ENCODE measurements at places on chromosomes 2 and 18.

- DNase-seq, result no peak
These were observed 52.6 kb downstream of the RHBDD1 start for GRCh38 chr2:226888378-226888965.

DNA sequence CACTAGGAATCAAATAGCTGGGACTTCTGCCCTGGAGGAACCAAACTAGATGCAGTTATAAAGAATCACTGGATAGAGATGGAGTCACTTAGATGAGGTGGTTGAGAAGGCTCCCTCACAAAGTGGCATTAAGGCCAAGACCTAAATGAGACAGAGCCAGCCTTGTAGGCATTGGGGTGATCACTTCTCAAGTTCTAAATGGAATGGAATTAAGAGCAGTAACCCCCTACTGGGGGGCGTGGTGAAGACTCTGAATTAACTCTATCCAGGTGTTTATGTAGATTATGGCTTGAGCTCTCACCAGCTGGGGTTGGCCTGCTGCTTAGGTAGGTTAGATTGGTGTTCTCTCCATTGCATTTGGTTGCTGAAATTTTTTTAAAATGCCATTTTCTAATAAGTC lies 71.3 kb downstream of the TTC27 start:
- no peak for DNase-seq

DNA sequence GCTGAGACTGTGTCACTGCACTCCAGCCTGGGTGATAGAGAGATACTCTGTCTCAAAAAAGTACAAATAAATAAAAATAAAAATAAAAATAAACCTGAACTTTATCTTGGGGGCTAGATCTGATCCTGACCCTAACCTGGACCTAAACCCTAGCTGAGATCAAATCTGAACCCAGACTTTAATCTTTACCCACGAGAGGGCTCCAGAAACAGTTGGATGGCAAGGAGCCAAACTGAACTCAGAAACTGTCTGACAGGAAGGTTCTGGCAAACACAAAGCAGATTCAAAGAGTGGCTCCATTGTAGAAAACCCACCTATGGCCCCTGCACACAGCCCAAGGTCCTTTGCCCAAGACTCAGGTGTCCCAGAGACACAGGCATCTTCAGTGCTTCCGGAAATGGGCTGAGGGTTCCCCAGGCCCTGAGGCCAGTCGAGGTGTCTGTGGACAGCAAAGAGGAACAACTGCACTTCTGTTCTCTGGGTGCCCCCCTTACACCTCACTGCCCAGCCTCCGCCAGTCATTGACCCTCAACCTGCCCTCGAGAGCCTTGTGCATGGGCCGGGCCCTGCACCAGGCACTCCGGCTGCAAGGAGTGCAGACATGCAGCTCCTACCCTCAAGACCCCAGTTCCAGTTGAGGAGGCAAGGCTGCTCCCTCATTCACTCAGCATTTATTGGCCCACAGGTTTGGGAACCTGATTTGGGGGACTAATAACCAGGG lies 95.2 kb downstream of the TFCP2L1 start:
- no peak for DNase-seq

GRCh38 chr2:75540994-75541393 lies 19.7 kb downstream of the EVA1A start:
- no peak for DNase-seq

DNA sequence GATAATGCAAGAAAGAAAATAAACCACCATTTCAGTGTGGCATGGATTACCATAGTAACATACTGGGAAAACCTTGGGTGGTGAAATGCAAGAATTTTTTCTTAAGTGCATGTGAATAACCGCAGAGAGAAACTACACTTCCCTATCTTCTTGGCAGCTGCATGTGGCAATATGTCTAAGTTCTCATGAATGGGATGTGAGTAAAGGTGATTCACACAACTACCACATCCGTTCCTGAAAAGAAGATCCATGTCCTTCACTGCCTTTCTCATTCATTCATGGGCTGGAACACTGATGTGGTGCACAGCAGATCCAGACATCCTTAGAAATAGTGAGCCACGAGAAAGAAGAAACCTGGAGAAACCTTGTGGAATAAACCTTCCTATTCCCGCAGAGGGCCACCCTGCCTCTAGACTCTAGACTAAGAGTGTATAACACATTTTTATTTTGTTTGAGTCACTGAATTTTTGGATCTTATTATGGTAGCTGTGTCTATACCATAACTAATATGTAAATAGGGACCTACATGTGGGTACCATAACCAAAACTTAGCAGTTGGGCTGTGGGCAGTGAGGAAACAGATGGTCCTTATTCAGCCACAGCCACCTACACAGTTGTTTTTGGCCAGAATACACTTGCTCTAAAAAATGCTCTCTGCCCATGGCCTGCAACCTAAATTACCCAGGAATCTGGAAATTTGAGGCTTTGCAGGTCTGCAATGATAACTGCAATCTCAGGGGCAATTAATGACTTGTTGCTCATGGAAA lies 573.3 kb downstream of the LRP1B start:
- no peak for DNase-seq

DNA sequence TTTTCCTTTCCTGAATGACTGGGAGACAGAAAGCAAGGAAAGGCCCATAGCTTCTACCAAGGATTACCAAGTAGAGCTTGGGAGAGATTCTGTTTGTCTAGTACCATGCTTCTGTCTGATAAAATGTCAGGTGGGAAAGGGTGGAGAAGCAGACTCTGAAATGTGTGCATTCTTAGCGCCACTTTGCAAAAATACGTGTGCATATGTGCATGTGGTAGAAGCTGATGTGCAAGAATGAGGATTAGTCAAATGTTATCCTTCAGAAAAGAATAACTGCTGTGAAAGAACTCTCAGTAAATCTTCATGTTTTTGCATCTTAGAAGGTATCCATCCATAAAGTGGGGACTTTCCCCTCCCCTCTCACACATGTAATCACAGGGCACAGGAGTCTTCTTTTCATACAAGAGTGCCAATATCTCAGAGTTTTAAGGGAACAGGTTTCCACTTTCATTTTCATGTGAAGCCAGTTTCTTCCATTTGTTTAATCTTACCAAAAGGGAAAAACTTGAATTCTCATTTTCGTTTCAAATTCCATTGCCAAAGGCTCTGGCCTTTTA lies 15.4 kb upstream of the DGKD start:
- no peak for DNase-seq

GRCh38 chr18:61606759-61607158 lies 273.5 kb downstream of the CDH20 start:
- peak; percentile 72 for DNase-seq

DNA sequence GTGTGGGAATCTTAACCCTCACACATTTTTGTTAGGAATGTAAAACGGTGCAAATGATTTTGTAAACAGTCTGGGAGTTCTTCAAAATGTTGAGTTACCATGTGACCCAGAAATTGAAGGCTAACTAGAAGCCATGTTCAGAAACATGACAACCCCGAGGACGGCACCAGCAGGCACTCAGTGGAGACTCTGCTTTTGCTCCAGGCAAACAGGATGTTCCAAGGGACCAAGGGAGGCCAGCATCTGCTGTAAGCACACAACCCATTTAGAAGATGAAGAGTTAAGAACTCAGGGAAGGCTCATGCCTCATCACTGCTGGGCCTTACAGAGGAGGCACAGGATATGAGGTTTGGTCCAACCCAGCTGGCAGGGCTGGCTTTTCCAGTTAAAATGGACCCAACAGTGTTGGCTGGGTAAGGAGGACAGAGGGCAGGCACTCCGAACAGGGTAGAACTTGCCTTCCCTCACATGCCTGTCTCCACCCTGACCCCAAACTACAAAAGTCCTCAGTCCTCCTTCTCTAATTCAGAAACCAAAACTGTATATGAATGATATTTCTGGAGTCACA lies 23.6 kb downstream of the PARD6G start:
- DNase-seq, result no peak

DNA sequence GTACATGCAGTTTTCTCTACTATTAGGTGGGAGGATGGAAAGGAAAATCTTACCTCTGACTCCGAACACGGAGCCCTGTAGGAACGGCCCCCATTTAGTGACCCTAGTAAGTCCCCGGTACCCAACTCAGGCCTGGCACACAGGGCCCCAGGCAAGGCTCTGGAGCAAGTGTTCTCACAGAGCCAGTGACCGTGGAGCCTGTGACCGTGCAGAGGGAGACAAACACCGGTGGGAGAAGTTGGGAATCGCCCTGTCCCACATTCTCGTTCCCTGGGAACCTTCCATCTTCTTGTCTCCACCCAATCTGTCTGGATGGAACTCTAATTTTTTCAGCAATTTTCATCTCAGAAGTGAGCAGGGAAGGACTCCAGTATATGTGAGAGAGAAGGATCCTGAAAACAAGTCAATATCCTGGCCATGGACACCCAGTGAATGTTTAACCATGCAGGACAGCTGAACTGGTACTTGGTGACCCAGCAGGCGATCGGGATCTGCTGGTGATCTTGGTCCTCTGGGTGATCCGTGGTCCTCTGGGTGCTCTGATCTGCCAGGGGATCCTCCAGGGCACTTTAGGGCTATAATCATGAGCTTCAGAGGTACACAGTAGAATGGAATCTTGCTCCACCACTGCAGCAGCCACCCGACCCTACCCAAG lies 348.6 kb upstream of the ID2 start:
- DNase-seq, result no peak

GRCh38 chr2:178927173-178927572 lies 120.0 kb upstream of the TTN start:
- no peak for DNase-seq

DNA sequence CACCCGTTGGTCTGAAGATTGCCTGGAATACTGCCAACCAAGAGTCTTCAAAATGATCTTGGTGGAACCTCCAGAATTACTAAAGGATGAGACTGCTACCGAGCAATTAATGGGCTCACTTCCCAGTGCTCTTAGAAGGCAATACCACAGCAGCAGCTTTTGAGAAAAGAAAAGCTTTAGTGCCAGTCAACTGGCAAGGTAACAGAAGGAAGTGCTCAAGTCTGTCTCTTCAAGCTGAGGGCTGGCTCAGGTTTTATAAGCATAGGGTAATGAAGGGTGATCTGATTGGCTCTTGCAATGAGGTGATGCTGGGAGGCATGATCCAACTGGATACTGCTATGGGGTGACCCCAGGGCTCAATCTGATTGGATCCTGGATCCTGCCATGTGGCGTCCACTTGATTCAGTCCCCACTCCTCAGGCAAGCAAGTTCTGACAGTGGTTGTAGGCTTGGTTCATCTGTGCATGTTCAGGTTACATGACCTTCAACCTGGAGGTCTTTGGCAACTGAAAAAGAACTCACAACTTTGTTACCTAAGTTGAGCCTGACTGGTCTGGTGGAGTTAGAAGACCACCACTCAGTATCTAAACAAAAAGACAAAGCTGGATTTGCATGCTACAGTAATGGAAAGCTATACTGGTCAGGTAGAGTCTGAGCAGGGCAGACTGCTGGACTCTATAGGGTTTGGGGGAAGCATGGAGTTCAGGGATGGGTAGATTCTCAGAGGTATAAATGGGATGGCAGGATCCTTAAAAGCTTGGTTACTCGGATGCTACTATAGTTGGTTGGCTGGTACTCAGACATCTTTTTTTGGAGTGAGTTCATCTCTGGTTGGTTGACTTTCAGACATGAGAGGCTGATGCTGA lies 14.0 kb upstream of the RIF1 start:
- DNase-seq, result no peak

- DNase-seq, result no peak
These were observed 53.7 kb upstream of the LGALSL start for GRCh38 chr2:64400105-64400728.

DNA sequence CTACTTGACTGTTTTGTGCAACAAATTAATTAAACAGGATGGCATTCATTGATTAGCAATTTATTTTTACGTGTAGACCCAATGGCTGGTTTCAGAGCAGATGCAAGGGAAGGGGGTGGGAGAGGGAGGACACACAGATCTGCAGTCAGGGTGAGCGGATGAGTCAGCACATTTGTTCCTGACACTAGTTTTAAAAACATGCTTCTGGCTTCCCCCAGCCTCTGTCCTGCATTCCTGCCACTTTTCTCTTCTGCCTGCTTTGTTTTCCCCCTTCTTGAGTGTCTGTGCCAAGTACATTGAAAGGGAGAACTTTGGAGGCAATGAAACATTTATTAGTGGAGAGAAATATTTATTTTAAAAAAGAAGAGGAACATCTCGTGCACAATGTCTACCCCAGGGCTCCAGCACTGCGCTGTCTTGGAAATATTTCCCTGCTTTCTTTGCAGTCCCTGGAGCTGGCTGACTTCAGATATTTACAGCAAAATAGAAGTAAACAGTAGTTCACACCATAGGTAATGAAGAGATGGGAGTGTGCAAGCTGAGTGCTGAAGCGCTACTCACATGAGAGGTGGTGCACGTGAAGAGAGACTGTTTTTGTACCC lies 52.2 kb downstream of the NRP2 start:
- DNase-seq, result no peak

GRCh38 chr18:41594582-41594981 lies 360.5 kb upstream of the PIK3C3 start:
- no peak for DNase-seq

DNA sequence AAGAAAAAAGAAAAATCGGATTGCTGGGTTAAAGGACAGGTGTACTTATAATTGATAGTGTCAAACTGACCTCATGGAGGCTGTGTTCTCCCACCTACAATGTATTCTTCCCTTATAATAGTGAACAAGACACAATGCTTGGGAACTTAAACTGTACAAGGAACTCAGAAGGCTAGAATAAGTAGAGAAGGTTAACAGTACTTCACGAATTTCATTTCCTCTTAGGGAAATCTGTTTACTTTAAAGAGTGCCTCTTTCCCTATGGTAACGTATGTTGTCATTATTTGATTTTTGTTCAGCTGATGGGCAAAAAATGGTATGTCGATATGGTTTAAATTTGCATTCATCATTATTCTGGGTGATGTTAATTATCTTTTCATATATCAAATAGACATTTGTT lies 9.2 kb upstream of the HK2 start:
- DNase-seq, result no peak

- DNase-seq, result no peak
These were observed 27.5 kb upstream of the SLC66A3 start for GRCh38 chr2:11127761-11128160.

GRCh38 chr2:44560941-44561340 lies 199.2 kb downstream of the CAMKMT start:
- DNase-seq, result no peak

GRCh38 chr18:79522451-79523205 lies 126.9 kb downstream of the NFATC1 start:
- no peak for DNase-seq

- DNase-seq, result no peak
These were observed 139.9 kb upstream of the FSHR start for GRCh38 chr2:49294225-49294624.

DNA sequence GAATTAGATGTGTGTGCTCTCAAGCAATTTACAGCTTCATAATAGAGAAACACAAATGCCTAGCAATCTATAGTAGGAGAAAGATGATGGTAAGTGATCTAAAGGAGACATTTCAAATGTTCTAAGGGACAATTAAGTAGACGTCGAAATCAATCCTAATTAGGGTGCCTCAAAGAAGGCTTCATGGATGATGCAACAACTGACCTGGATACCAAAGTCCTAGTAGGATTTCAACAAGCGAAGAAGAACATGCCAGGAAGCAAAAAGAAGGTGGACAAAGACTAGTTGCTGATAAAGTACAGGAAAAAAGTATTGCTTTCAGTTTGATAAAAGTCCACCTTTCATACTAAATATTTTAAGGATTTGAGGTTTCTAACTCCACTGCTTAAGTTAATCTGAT lies 12.5 kb downstream of the FIGN start:
- DNase-seq, result no peak

Data from H1 (cell line).